ENCODE measurements at places on chromosomes 12 and 14.

DNA sequence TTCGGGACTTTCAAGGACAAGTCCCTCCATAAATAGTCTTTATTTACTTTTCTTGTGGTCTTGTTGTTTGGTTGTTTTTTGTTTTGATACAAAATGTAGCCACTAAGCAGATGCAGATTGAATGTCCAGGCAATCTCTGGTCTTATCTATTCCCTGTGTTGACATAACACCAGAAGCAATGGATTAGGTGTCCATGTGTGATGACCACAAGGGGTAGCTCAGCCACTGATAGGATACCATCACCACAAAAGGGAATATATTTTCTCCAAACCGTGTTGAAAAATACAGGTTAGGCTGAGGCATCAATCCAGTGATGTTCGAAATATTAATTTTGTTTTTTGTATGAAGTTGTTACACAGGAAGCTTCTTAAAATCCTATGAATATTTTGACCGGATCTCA, 196.3 kb downstream of the EPS8 start:
- no peak for DNase-seq

GRCh38 chr12:108962256-108962655, 58.6 kb downstream of the SVOP start:
- DNase-seq: no peak

DNA sequence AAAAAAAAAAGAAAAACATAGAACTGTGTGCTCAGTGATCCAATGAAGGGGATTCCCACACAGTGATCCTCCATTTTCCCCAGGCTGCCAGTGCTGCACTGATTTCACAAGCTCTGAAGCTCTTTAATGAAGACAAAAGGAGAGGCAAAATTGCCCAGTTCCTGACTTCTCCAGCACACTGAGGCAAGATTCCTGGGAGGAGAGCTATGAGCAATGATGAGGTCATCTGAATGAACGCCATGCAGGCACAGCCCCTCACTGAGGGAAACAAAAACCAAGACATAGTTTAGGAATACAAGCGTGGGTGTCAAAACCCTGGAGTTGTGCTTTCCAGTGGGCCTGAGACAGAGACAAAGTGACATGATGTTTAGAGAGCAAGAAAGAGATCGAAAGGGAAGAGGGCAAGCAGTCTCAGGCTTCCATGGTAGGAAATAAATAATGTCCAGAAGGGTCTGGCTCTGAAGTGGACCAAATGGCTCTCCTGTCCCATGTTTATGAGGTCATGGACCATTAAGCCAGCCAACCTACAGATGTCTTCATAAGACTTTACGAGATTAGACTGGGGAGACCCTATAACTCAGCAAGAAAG, 40.9 kb upstream of the SMUG1 start:
- peak; percentile 72 for DNase-seq

DNA sequence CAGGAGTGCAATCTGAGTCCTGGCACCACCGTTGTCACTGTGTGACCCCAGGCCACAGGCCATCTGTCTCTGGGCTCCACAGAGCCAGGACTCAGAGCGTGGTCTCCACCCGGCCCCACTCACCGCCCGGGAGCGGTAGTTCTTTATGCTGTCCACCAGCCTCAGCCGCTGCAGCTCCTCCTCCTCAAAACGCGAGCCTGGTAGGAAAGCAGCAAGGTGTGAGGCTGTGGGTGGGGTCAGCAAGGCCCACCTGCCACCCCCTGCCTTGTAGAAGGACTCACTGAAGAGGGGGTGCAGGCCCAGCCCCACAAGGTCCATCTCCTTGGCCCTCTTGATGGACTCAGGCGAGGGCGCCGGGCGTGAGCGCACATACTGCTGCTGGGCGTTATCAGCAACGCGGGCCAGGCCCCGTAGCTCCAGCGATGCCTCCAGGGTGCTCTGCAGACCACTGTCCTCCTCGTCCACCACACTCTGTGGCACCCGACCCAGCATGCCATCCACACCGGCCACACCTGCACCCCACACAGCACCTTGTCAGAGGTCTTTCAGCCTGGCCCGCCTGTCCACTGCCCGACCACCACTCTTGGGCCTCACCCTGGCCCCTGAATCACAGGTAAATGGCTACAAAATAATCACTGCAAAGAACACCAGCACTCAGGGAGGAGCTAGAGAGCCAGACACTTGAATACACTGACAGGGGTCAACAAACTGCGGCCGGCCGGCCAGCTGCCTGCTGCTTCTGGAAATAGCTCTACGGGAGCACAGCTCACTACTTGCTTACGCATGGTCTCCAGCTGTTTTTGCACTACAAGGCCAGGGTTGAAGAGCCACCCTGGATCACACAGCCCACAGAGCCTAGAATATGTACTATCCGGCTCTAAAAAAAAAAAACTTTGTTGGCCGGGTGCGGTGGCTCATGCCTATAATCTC, 16.3 kb downstream of the CFAP73 start:
- DNase-seq: no peak

GRCh38 chr12:14716848-14717444, 20.5 kb upstream of the GUCY2C start:
- DNase-seq: no peak

DNA sequence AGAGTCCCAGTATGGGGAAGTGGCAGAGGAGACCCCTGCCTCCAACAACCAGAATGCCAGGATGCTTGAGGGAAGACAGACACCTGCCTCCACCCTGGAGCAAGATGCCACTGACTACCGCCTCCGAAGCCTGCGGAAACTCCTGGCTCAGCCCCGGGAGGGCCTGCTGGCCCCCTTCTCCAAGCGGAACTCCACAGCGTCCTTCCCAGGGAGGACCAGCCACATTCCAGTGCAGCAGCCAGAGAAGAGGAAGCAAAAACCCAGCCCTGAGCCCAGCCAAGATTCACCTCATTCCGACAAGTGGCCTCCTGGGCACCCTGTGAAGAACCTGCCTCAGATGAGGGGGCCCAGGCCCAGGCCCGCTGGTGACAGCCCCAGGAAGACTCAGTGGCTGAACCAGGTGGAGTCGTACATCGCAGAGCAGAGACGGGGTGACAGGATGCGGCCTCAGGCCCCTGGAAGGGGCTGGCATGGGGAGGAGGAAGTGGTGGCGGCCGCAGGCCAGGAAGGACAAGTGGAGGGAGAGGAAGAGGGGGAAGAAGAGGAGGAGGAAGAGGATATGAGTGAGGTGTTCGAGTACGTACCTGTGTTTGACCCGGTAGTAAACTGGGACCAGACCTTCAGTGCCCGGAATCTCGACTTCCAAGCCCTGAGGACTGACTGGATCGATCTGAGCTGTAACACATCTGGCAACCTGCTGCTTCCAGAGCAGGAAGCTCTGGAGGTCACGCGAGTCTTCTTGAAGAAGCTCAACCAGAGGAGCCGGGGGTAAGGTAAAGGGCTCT, 93.7 kb downstream of the B4GALNT3 start:
- peak; percentile 77 for DNase-seq

DNA sequence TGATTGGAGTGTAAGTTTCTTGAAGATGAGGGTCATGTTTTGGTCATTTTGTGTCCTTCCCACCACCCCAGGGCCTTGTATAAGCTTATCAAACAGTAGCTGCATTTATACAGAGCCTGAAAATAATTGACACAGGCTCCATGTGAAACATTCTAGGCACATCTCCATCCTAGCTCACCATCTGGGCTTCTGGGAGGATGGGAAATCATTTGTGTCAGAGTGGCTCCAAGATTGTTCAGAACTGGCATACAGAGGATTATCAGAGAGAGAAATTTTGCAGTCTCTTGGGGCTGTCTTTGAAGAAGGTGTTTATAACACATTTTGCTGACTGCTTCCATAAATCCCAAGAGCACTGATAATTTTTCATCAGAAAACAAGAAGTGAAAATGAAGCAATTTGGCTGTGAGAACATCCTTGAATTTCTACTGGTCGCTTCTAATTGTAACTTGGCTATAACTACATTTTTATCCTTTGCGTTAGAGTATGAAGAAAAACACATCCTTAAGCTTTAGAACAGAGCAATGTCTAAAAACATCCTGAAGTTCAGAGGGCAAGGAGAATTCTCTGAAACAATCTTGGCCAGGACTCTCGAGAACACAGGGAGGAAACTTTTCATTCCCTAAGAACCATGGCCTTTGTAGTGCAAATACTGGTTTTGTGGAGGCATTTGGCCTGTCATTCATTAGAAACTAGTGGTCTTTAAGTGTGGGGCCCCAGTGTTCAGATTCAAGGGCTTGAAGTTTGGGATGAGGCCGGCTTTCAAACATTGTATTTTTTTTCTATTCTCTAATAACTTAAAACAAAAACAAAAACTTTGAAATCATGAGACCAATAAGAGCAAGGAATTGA, 151.1 kb downstream of the DACT1 start:
- no peak for DNase-seq

- no peak for DNase-seq
Observed at GRCh38 chr12:13887779-13888388, 93.5 kb downstream of the GRIN2B start.

- no peak for DNase-seq
Observed at GRCh38 chr14:61417883-61418455, 96.6 kb downstream of the PRKCH start.

DNA sequence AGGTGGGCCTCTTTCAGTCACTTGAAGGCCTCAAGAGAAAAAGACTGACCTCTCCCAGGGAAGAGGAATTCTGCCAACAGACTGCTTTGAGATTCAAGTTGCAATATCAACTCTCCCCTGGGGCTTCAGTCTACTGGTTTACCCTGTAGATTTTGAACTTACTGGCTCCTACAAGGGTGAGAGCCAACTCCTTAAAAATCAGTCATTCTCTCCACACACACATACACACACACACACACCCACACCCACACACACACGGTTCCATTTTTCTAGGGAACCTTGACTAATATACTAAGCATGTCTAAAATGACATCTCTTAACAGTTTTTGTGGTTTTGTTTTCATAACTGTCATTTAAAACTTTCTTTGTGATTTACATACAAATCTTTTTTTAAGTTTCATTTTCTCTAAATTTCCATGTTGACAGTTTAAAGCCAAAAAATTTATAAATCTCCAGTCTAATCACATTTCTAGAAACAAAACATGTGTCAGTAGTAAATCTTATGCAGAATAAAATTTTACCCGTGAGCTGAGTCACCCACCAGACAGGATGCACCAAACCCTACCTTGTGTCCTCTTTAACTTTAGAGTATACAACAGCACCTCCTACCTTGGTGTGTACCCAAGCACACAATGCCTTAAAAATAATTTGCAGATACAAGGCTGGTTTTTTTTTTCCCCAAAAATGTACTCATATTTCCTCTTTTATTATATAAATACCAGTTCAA, 394.6 kb downstream of the AEBP2 start:
- no peak for DNase-seq

DNA sequence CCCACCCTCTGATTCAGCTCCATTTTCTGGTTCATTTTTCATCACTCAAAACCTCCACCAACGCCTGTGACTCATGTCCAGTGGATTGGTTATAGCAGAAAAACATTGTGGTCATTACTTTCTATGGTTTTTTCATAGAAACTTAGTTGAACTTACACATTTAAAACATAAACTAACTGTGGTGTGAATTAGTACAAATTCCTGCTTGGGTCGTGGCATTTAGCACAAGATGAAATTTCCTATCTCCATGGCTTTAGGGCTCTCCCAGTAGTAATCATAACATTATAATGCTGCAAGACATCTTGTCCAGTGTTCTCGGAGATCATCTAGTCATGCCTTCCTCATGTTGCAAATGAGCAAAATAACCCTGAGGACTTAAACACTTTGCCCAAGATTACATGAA, 7.1 kb downstream of the RNASE7 start:
- no peak for DNase-seq

GRCh38 chr14:70809225-70810219, at the start of gene MAP3K9:
Gene MAP3K9, minus strand, starts transcription at chr14:70809513. Its CDS starts 342 bp downstream, at chr14:70809171.
- peak; percentile 85 for DNase-seq

DNA sequence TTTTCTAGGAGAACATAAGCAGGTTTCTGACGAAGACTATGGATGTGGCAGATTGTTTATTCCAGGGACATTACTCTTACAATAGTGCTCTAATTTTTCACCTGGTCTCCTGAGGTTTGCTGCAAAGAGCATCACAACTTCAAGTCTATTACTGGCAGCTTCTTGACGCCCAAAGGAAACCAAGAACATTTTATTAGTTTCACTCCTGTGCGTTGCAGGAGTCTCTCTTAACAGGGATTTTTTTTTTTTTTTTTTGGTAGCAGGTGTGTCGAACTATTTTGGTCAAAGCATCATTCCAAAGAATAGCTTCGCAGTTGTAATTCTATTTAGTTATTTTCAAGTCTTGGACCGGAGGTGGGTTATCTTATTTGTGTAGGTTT, 1.2 kb downstream of the ANO4 start:
- no peak for DNase-seq

GRCh38 chr14:58280954-58281787, 17.2 kb upstream of the ARID4A start:
- DNase-seq: peak; percentile 56

Measured in aorta (tissue), 5 donors.